ENCODE measurements at places on chromosomes 5 and 9.

DNA sequence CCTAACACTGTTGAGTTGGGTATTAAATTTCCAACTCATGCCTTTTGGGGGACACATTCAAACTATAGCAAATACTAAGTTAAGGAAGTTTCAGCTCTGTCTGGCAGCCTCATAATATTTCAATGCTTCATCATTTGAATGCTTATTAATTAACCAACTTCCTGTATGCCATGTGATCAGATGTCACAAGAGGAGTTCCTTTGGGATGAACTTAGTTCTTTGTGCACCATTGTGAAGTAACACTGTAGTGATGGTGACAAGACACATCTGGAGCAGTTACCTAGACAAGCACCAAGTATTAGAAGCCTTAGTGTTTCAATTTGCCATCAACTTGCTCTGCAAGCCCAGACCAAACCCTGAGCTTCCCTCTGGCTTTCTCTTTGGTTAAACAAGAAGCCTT lies 90.7 kb upstream of the IL12B start:
- no peak for DNase-seq

GRCh38 chr9:12633016-12633765 lies 60.0 kb upstream of the TYRP1 start:
- DNase-seq, result no peak

- no peak for DNase-seq
These were observed 584.1 kb downstream of the CCDC171 start for GRCh38 chr9:16136961-16137360.

DNA sequence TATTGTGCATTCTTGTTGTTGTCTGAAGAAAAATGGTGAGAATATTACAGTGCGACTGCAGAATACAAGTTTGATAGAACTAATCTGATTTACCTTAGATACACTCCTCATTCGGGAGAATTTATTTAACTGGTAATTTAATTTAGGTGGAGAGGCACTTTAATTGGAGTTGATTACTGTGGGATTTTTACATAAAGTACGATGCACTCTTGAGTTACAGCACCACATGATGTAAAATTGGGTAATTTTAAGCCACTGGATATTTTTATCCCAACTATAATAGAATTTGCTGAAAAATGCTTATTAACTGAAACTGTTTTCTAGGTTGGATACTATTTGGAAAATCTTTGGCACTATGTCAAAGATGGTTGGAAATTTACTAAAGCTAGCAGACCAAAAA lies 35.4 kb upstream of the ALDOB start:
- DNase-seq, result no peak

- no peak for DNase-seq
These were observed 166.6 kb downstream of the RFX3 start for GRCh38 chr9:3359048-3359692.

DNA sequence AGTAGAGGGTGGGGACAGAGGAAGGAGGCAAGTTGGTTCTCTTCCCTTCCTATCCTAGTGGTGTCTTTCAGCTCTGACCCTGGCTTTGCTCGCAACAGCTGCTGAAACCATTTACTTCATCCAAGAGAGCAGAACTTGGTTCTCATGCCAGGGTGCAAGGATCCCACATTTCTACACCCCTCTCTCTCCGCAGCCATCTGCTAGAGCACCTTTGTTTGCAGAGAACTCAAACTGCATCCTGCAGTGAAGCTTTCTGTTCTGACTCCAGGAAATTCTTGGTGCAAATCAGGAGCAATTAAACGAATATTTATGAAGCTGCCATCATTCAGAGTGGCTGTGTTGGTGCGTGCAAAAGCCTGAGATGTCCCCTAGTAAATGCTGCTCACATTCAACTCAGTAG lies 31.9 kb downstream of the NEUROG1 start:
- no peak for DNase-seq

DNA sequence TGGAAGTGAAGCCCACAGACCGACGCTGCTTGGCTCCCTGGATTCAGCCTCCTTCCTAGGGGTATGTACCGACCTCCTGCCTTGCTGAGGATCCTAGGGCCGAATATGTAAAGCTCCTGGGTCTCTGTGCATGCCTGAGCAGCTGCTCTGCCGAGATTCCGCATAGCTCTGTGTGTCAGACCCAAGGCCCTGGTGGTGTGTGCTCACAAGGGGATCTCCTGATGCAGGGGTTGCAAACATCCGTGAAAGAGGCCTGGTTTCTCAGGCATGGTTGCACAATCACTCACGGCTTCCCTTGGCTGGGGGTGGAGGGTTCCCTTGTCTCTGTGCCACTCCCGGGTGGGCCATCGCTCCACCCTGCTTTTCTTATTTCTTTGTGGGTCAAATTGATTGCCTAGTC lies 19.9 kb upstream of the SVEP1 start:
- no peak for DNase-seq
